ENCODE measurements at places on chromosomes 4 and X.

DNA sequence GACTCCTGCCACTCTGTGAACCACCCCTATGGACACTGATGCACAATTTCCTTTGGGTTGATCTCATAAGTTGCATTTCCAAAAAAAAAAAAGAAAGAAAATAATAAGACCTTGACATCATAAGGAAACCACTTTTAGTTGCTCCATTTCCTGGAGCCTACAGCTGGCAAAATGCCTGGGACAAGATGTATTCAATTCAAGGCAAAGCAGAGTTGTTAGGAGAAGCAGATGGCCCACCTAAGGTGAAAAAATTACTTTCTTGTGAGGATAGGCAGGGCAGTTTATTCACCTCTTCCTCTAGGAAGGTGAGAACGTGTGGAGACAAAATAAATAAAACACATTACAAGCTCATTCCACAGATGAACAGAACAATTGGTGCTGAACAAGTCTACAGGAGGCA lies 14.1 kb upstream of the SCRG1 start:
- DNase-seq, result no peak

- DNase-seq, result no peak
These were observed 54.5 kb upstream of the FAT1 start for GRCh38 chr4:186778134-186778533.

DNA sequence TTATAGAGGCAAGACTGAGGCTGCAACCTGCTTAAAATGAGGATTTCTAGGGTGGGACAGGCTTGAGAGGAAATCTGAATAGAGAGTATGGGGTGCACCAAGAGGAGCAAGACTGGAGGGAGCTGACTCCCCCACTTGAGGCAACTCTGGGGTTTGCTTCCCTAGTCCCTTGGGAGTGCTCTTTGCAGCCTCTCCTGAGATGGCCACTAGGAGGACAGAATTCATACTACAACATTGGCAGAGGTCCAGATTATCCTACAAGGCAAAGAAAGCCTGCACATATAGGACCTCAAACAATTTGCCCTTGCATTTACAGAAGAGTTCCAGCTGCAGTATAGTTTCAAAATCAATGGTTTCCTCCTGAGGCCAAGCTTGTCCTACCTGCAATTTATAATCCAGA lies 830.9 kb downstream of the TECRL start:
- DNase-seq, result no peak

DNA sequence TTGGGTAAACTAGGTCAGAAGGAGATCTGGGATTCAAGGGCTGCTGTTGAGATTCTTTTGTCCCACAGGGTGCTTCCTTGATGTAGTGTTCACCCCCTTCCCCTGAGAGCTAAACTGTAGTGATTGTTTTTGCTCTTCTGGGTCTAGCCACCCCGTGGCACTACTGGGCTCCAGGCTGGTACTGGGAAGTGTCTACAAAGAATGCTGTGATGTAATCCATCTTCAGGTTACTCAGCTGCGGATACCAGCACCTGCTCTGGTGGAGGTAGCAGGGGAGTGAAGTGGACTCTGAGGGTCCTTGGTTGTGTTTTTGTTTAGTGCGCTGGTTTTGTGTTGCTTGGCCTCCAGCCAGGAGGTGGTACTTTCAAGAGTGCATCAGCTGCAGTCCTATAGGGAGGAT lies 365.5 kb downstream of the ZNF674 start:
- no peak for DNase-seq

DNA sequence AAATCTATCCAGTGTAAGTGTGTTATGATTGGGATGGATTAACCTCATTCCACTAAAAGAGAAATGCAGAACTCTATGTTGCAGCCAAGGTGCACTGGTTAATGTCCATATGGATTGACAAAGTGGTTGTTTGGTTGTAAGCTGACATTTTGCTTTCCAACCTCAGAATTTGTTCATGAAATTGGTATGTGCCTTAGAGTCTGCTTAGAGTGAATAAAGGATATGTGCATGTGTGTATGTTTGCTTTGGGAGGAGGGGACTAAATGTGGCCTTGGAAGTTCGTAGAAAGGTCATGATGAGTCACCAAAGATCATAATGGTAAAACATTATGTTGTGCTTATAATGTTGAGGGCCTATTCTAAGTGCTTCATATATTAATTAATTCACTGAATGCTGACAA lies 44.1 kb upstream of the MBNL3 start:
- no peak for DNase-seq

DNA sequence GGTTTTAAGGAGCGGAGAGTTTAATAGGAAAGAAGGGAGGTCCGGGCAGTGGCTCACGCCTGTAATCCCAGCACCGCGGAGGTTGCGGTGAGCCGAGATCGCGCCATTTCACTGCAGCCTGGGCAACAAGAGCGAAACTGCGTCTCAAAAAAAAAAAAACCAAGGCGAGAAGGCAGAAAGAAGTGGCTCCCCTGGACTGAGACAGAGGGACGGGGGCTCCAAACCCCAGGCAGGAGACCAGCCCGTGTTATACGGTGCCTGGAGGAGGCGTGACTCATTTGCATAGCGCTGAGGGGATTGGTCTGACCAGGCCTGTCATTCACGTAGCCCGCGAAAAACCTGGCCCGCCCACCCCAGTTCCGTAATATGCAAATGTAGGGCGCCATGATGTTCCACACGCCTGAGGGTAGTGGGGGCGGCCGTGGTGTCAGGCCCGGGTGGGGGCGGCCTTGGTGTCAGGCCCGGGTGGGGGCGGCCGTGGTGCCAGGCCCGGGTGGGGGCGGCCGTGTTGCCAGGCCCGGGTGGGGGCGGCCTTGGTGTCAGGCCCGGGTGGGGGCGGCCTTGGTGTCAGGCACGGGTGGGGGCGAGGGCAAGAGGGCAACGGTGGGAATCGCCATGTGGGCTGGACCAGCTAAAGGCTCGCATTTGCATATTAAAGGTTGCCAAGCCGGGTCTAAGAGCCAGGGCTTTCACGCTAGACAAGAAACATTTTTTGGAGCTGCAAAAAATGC lies 2.1 kb downstream of the PLCXD1 start:
- peak; percentile 75 for DNase-seq

DNA sequence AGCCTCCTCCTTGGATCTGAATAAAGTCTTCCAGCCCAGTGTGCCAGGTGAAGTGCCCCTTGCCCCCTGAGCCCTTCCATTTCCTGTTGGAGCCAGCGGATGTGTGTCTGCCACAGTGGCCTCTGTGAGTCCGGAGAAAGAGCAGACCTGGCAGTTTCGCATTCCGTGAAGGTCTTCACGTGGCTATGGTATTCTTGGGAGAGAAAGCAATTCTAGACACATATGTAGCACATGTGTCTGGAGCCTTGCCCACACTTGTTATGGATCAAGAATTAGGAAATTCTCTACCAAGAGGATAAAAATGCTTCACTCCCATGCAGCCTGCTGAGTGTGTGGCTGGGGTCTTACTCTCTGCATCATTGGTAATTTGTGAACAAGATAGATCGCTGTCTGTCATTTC lies 130.9 kb downstream of the REPS2 start:
- no peak for DNase-seq

DNA sequence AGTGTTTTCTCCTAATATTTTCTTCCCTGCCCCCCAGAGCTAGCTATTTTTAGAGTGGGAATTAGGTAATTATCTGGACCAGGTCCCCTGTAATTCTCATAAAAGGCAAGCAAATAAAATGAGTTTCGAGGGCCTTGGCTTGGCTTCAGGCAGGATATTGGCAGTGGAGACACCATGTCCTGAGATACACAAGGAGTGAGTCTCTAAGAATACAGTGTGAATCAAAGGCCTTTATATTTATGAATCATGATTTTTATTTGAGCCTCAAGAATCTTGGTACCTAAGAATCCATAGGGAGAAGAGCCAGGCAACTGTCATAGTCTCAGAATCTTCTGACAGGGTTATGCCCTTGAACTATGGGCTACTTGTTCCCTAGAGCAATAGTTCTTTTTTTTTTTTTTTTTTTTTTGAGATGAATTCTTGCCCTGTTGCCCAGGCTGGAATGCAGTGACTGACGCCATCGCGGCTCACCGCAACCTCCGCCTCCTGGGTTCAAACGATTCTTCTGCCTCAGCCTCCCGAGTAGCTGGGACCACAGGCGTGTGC lies 205.4 kb downstream of the LDB2 start:
- no peak for DNase-seq

GRCh38 chr4:33071535-33071934 lies 2351.4 kb downstream of the PCDH7 start:
- DNase-seq, result no peak

DNA sequence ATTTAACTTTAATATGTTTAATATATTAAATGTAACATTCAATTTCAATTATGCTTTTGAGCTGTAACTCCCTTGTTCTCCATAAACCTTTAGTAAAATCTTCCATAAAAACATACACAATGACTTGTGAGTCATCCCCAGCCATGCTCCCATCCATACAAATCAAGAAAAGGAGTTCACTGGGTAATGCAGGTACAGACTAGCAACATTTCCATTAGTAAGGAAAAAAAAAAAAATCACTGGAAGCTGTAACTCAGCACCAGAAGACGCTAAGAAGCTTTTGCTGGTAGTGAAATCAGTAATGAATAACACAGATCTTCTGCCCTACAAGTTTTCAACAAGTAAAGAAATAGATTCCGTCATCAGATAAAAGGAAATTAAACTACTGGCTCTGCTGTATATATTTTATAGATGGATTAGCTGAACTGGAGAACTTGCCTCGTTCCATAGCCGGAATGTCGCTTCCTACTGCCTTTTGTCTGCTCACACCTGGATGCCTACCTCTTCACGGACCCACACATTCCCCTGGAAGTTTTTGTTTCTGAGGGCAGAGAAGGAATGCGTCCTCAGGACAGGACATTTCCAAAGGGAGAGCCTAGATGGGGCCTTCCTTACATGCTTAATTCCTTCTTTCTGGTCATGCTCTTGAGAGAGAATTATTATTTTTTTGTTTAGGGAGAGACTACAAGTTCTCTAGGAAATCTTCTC lies 298.4 kb upstream of the ANKRD50 start:
- no peak for DNase-seq

- no peak for DNase-seq
These were observed 67.6 kb upstream of the FREM3 start for GRCh38 chr4:143768007-143768591.

DNA sequence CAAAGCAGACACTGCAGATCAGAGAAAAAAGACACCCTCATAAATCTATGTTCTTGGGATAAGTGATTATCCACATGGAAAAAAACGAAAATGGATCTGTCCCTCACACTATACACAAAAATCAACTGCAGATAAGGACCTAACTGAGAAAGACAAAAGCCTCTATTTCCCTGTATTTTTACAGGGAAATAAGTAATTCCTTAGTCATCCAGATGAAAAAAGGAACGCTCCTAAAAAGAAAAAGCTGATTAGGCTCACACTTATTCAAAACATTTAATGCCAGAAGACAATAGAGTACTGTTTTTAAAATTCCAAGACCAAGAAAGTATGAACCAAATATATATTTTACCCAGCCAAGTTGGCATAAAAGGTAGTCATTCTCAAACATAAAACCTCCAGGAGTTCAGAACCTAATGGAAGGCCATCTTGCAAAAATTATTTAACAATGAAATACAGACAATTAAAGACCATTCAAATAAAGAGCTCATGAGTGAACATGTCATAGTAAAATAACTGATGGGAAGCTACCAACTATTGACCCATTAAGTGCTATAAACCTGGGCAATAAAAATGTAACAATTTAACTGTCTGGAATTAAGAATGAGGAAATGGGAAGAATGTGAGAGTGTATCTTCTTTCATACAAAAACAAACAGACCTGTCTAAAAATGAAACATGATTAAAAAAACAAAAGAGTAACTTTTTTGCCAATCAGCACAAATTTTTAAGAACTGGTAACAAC lies 20.4 kb downstream of the PAPSS1 start:
- DNase-seq, result no peak

DNA sequence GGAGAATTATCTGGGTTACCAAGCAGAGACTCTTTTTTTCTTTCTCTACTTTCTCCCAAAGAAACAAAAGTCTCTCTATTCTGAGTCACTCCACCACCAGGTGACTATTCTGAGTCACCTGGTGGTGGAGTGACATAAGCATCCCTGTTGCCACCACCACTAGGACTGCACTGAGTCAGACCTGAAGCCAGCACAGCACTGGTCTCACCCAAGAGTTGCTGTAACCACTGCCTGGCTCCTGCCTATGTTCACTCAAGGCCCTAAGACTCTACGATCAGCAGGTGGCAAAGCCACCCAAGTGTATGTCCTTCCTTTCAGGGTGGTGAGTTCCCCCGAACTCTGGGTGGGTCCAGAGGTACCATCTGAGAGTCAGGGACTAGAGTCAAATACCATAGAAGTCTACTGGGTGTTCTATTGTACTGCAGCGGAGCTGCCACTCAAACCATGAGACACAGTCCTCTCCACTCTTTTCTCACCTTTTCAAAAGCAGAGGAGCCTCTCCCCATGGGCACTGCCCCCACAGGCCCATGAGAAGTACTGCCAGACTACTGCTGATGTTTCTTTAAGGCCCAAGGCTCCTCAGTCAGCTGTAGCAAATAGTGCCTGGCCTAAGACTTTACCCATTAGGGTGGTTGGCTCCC lies 209.6 kb upstream of the IRS4 start:
- no peak for DNase-seq

GRCh38 chr4:53116954-53117353 lies 248.9 kb downstream of the SCFD2 start:
- no peak for DNase-seq

- no peak for DNase-seq
These were observed at the start of gene KCND1 for GRCh38 chrX:48971249-48972219. Gene KCND1 (minus strand): TSS chrX:48971844. CDS start chrX:48970271, 1,573 bp downstream.

GRCh38 chr4:8915201-8916200 lies 43.9 kb upstream of the HMX1 start:
- no peak for DNase-seq

- DNase-seq, result no peak
These were observed at the start of gene ARHGAP36 for GRCh38 chrX:131058136-131058868. Gene ARHGAP36 (plus strand): TSS chrX:131058346. CDS start chrX:131081666, 23,320 bp downstream.

DNA sequence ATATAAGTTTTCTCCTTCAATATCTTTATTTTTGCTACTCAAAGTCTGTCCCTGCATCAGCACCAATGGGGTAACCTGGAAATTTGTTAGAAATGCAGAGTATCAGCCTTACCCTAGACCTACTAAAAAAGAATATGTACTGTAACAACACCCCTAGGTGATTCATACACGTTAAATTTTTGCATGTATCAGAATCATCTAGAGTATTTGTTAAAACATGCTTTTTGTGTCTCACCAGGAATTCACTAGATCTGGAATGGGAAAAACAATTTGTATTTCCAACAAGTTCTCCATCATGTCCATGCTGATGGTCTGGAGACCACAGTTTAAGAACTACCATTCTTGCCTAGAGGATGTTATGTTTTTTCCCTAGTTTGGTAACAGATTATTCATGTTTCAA lies 196.0 kb upstream of the EDNRA start:
- DNase-seq, result no peak

GRCh38 chrX:78595901-78596502 lies 63.1 kb downstream of the RTL3 start:
- DNase-seq, result no peak

DNA sequence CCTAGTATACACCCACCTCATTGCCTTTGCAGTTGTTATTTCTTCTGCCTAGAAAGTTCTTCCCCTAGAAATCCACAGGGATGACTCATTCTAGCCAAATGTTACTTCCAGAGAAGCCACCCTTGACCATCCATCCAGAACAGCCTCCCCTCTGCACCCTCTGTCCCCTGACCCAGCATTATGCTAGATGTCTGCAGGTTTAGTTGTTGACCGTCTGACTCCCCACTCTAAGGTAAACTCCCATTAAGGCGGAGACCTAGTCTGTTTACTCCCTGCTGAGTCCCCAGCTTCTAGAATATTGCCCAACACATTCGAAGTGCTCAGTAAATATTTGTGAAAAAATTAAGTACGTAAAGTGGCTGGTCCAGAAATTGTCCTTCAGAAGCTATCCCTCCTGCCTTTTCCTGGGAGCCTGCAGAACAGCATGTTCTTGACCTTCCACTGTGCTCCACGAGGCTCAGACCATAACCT lies 11.0 kb downstream of the SRD5A3 start:
- no peak for DNase-seq

Data from stimulated activated CD8-positive, alpha-beta memory T cell treated with anti-CD3 and anti-CD28 coated beads, Interleukin-4, amount 100 ng/mL, for 1 hour (primary cell).